ENCODE measurements at places on chromosomes 11 and 22.

- no peaks in the 10 kb centered on the region for H3K4me1 ChIP-seq
- no peak overlapping the region for H3K27ac ChIP-seq
- H3K27me3 ChIP-seq = peaks cover 6% of the 10 kb centered on the region
- no peak overlapping the region for H3K4me3 ChIP-seq
Measured at GRCh38 chr11:134840945-134841344, 428.9 kb upstream of the B3GAT1 start.

DNA sequence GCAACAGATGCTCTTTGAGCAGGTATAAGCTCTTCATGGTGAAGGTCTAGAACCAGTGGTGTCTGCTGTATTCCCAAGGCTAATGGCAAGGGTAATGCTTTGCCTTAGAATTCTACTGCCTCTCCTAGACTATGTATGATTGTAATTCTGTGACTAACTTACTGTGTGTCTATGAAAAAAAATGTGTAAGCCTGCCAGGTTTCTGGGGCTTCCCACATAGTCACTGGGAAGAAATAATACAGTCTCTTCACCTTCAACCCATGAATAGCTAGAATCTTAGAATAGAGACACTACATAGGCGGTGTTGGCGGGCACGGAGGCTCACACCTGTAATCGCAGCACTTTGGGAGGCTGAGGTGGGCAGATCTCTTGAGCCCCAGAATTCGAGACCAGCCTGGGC, 84.1 kb downstream of the C11orf91 start:
- DNase-seq = no peak
- no peak overlapping the region for H3K4me3 ChIP-seq

GRCh38 chr11:13316528-13316961, 39.0 kb downstream of the BMAL1 start:
- H3K27ac ChIP-seq = peak overlapping the region; percentile 27
- peaks cover 13% of the 10 kb centered on the region for H3K4me1 ChIP-seq
- H3K27me3 ChIP-seq = no peaks in the 10 kb centered on the region
- DNase-seq = no peak
- H3K36me3 ChIP-seq = no peaks in the 10 kb centered on the region

DNA sequence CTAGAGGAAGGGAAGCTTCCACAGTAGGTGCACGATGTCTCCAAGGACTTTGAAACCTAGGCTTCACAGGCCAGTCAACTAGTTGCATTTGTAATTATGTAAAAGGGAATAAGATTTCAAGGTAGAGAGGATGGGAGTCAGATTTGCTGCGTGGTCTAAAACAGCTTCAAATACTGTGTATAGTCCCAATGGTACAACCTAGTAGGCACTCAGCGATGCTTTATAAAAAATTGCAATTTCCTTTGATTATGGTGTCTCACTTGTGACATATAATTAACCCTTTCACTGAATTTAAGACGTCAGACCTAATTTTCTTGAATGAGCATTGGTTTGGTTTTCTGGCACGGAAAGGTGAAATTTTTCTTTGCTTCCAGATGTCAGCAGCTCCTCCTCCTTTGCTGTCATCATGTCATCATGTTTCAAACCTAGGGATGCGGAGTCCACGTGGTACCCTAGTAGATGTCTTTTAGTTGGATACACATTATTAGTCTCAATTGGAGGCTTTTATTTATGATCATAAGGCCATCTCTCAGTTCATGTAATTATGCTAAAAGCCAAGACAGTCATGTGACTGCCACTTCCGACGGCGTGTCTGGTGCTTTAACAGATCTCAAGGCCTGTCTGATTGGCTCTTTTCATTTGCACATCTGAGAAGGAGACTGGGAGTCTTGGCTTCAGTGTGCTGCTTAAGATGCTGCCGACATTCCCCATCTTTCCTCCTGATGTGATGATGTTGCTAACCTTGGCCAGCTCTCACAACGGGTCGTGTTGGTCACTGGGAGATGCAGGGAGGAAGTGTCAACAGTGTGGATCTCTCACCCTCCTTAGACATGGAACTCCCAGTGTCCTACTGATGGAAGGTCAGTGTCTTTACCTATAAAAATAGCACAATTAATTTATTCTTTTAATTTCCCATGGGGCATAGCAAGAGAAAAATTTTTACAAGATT, 134.0 kb downstream of the HIPK3 start:
- H3K4me1 ChIP-seq = no peaks in the 10 kb centered on the region
- H3K4me3 ChIP-seq = no peak overlapping the region
- no peaks in the 10 kb centered on the region for H3K36me3 ChIP-seq
- no peaks in the 10 kb centered on the region for H3K27me3 ChIP-seq

GRCh38 chr11:93118276-93118675, 79.5 kb downstream of the SLC36A4 start:
- no peak overlapping the region for H3K27ac ChIP-seq
- no peaks in the 10 kb centered on the region for H3K4me1 ChIP-seq
- H3K4me3 ChIP-seq = no peak overlapping the region
- no peak for DNase-seq

- peaks cover 72% of the 10 kb centered on the region for H3K36me3 ChIP-seq
- DNase-seq = no peak
- H3K4me3 ChIP-seq = no peak overlapping the region
- H3K4me1 ChIP-seq = peaks cover 60% of the 10 kb centered on the region
- peak overlapping the region; percentile 99 for H3K27ac ChIP-seq
Measured at GRCh38 chr11:12174477-12175143, 64.2 kb downstream of the MICAL2 start.

DNA sequence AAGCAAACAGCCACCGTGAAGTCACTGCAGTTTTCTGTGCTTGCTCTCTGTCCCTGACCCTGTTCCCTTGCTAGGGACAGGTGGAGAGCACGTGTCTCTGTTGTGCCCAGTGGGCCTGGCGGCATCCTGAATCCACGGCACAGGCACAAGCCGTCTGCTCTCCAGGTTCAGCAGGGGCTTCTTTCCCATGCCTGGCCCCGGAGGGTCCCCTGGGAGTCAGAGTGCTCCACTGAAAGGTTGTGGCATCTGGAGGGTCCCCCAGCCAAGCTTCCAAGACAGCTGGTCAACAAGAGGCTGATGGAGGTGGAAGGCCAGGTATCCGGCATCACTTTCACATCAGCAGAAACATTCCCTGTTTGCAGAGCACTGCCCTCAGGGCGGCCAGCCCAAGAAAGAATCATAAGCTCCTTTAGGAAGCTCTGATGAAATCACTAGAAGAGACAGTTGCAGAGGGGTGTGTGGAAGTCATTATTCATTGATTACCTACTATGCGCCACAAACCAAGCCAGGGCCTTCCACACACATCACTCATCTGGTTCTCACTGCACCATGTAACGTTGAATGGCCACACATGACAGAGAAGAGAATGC, 346.4 kb upstream of the B3GAT1 start:
- no peaks in the 10 kb centered on the region for H3K4me1 ChIP-seq
- no peaks in the 10 kb centered on the region for H3K36me3 ChIP-seq
- no peaks in the 10 kb centered on the region for H3K27me3 ChIP-seq
- H3K27ac ChIP-seq = no peak overlapping the region
- H3K4me3 ChIP-seq = no peak overlapping the region

DNA sequence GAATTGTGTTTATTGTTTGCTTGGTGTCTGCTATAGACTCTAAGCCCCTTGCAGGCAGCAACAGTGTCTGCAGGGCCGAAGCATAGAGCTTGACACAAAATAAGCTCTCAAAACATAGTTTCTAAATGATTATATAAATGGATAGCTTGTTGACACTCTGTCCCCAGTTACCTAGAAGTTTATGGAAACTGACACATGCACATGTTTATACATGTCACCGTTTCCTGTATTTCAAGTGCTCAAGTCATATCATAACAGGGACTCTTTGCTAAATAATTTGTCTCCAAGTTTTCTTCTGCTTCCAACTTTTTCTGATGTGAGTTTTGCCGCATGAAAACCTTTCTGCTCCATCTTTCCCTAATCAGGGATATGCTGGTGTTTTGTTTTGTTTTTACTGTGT, 3.7 kb upstream of the OR6X1 start:
- no peak overlapping the region for H3K4me3 ChIP-seq
- DNase-seq = no peak
- H3K27ac ChIP-seq = no peak overlapping the region
- H3K36me3 ChIP-seq = no peaks in the 10 kb centered on the region
- H3K27me3 ChIP-seq = no peaks in the 10 kb centered on the region
- H3K4me1 ChIP-seq = no peaks in the 10 kb centered on the region

- peaks cover 3% of the 10 kb centered on the region for H3K36me3 ChIP-seq
- H3K27me3 ChIP-seq = no peaks in the 10 kb centered on the region
- no peak overlapping the region for H3K4me3 ChIP-seq
- H3K27ac ChIP-seq = peak overlapping the region; percentile 71
- H3K4me1 ChIP-seq = peaks cover 28% of the 10 kb centered on the region
Measured at GRCh38 chr22:46934746-46935491, 172.5 kb downstream of the TBC1D22A start.

GRCh38 chr11:110488446-110488845, 58.7 kb downstream of the FDX1 start:
- no peak overlapping the region for H3K4me3 ChIP-seq
- H3K27ac ChIP-seq = no peak overlapping the region
- no peaks in the 10 kb centered on the region for H3K27me3 ChIP-seq

DNA sequence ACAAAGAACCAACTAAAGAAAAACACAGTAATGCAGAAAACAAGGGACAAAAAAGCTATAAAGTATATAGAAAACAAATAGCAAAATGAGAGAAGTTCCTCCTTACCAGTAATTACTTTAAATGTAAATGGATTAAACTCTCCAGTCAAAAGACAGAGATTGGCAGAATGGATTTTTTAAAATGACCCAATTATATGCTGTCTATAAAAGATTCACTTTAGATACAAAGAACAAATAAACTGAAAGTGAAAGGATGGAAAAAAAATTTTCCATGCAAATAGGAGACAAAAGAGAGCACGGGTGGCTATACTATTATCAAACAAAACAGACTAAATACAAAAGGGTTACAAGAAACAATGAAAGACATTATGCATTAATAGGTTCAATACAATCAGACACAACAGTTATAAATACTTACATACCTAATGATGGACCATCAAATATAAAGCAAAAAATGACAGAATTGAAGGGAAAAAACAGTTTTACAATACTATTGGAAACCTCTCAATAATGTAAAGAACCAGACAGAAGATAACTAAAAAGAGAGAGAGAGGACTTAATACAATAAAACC, 64.6 kb downstream of the NARS2 start:
- no peak for DNase-seq
- no peaks in the 10 kb centered on the region for H3K4me1 ChIP-seq
- H3K4me3 ChIP-seq = no peak overlapping the region

DNA sequence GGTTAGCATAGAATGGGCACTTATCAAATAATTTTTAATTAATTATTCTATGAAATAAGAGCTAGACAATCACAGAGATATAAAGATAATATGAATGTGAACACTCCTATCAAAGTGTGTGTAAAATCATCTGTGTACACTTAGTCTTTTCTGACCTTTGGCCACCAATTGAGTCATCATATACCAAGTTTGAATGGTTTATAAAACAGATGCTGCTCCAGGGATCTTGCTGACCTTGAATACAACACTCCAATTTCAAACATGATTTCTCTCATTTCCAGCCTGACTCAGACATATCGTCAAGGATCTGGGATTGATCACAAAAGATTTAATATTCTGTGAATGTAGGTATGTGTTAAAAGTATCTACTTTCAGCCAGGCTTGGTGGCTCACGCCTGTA, 2.9 kb upstream of the OR51V1 start:
- H3K4me1 ChIP-seq = no peaks in the 10 kb centered on the region
- no peak for DNase-seq
- H3K27ac ChIP-seq = no peak overlapping the region
- H3K36me3 ChIP-seq = no peaks in the 10 kb centered on the region
- no peaks in the 10 kb centered on the region for H3K27me3 ChIP-seq

DNA sequence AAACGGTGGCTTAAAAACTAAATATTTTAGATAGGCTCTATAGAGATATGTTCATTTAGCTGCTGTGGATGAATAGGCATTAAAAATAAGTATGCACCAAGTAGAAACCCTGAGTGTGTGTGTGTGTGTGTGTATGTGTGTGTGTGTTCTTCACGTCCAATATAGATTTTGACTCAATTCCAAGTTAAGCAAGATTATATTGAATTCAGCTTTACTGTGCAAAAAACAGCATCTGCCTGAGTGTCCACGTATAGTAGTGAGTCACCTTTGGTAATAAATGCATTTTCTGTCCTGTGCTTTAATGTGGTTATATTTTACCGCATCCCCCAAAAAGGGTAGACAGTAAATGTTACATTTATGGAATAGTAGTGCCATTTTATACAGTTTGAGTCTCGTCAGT, 71.2 kb downstream of the PDHX start:
- DNase-seq = no peak
- H3K27ac ChIP-seq = no peak overlapping the region
- H3K27me3 ChIP-seq = no peaks in the 10 kb centered on the region
- H3K4me3 ChIP-seq = no peak overlapping the region
- H3K36me3 ChIP-seq = peaks cover 42% of the 10 kb centered on the region
- H3K4me1 ChIP-seq = no peaks in the 10 kb centered on the region

DNA sequence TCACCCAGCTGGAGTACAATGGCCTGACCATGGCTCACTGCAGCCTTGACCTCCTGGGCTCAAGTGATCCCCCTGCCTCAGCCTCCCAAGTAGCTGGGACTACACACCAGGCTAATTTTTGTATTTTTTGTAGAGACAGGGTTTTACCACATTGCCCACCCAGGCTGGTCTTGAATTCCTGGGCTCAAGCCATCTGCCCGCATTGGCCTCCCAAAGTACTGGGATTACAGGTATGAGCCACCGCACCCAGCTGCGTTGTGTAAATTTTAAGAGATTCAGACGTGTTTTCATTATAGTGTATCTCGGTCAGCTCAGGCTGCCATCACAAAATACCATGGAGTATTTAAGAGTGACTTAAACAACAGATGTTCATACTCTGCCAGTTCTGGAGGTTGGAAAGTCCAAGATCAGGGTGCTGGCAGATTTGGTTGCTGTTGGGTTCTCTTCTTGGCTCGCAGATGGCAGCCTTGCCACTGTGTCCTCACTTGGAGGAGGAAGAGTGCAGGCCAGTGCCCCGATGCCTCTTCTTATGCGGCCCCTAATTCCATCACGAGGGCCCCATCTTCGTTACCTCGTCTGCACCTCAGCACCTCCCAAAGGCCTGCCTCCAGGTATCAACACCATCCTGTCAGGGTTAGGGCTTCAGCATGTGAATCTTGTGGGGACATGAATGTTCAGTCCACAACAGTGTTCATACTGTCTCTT, 32.6 kb upstream of the PARVB start:
- H3K36me3 ChIP-seq = peaks cover 75% of the 10 kb centered on the region
- no peaks in the 10 kb centered on the region for H3K4me1 ChIP-seq
- DNase-seq = no peak
- no peaks in the 10 kb centered on the region for H3K27me3 ChIP-seq
- H3K4me3 ChIP-seq = no peak overlapping the region

- no peak for DNase-seq
- H3K27me3 ChIP-seq = no peaks in the 10 kb centered on the region
- no peak overlapping the region for H3K27ac ChIP-seq
- H3K36me3 ChIP-seq = no peaks in the 10 kb centered on the region
Measured at GRCh38 chr22:49528420-49528720, 299.3 kb downstream of the BRD1 start.

GRCh38 chr22:31917227-31917921, 27.0 kb upstream of the YWHAH start:
- no peaks in the 10 kb centered on the region for H3K4me1 ChIP-seq
- no peak overlapping the region for H3K27ac ChIP-seq
- no peaks in the 10 kb centered on the region for H3K36me3 ChIP-seq
- no peaks in the 10 kb centered on the region for H3K27me3 ChIP-seq
- no peak for DNase-seq

- no peaks in the 10 kb centered on the region for H3K36me3 ChIP-seq
- H3K27me3 ChIP-seq = peaks cover 9% of the 10 kb centered on the region
- H3K4me1 ChIP-seq = no peaks in the 10 kb centered on the region
- DNase-seq = peak; percentile 50
- no peak overlapping the region for H3K4me3 ChIP-seq
Measured at GRCh38 chr11:2450321-2451041, 5.7 kb downstream of the KCNQ1 start.

Measured in RWPE2 (cell line).